ENCODE measurements at places on chromosomes 5 and 9. TPM values are rescaled to one million over a fixed set of nuclear protein-coding genes. Genes with fewer than 3 reads are reported as not detected.

DNA sequence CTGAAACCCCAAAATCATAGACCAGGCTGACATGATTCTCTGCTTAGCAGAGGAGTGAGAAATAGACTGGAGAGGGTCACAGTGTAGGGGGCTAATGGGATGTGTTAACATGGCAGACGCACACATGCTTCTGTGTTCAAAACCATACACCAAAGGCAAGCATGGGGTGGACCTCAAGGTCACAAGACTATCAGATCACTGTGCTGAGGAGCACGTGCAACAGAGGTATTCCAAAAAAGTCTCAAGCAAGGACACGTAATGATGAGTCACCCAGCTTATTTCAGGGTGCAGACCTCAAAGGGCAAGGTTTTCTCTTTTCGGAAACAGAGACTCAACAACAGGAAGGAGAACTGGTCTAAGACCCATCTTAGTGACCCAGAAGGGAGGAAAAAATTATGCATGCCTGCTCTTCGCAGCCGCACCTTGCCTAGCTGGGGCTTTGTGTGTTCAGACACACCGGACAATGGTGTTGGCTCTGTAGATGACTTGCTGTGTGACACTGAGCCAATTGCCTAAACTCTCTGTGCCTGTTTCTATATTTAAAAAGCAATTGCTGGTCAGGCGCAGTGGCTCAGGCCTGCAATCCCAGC, 20.3 kb downstream of the WHRN start:
- H3K27me3 ChIP-seq = no peaks in the 10 kb centered on the region
- no peaks in the 10 kb centered on the region for H3K4me1 ChIP-seq
- no peak for DNase-seq

DNA sequence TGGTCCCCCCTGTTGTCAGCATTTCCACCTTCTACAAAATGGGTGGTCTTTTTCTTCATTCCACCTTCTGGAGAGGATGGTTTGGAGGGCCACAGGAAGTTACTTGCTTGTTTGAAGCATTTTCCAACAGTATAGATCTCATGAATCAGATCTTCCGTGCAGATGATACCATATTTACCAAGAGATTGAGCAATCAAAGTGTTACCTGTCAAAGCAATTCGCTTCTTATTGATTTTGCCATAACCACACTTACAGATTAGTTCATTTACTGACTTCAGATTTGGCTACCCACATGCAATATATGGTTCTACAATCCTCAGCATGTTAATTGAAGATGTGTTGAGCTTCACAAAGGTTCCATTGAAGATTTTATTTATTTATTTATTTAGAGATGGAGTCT, 14.0 kb upstream of the TEX48 start:
- no peaks in the 10 kb centered on the region for H3K36me3 ChIP-seq
- no peaks in the 10 kb centered on the region for H3K27me3 ChIP-seq
- H3K27ac ChIP-seq = no peak overlapping the region

DNA sequence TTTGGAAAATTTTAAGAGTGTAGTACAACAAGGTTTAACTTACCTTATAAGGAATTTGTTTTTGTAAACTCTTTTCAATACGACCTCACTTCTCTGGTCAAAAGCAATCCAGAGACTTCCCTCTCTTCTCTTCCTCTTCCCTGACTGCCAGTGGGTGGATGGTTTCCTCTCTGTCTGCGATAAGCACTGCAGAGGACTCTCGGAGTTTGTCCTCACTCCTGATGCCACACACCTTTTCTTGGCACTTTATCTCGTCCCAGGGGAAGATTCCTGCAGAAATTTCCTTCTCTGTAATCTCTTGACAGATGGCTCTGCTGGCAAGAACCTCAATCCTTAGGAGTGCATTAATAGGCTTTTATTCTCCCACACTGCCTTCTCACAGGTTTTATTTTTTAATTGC, 641.6 kb downstream of the NR2F1-AS1 start:
- no peak overlapping the region for H3K4me3 ChIP-seq
- DNase-seq = no peak
- no peaks in the 10 kb centered on the region for H3K4me1 ChIP-seq
- no peaks in the 10 kb centered on the region for H3K27me3 ChIP-seq
- no peak overlapping the region for H3K27ac ChIP-seq
- no peaks in the 10 kb centered on the region for H3K36me3 ChIP-seq

- DNase-seq = no peak
- no peaks in the 10 kb centered on the region for H3K27me3 ChIP-seq
- H3K4me3 ChIP-seq = no peak overlapping the region
- H3K36me3 ChIP-seq = no peaks in the 10 kb centered on the region
Observed at GRCh38 chr5:111198281-111198966, 25.8 kb upstream of the CAMK4 start.

The MUSK gene
- 0.17 TPM for total RNA-seq

- H3K27me3 ChIP-seq = no peaks in the 10 kb centered on the region
- no peak overlapping the region for H3K4me3 ChIP-seq
- H3K4me1 ChIP-seq = no peaks in the 10 kb centered on the region
Observed at GRCh38 chr9:70975821-70976220, 145.6 kb downstream of the TRPM3 start.
